ENCODE measurements at places on chromosomes 6 and 20.

- no peak for DNase-seq
Measured at GRCh38 chr6:44202332-44202971, 14.3 kb upstream of the MYMX start.

- peak; percentile 51 for DNase-seq
Measured at GRCh38 chr6:33297406-33297955, 1.3 kb downstream of the RGL2 start.

DNA sequence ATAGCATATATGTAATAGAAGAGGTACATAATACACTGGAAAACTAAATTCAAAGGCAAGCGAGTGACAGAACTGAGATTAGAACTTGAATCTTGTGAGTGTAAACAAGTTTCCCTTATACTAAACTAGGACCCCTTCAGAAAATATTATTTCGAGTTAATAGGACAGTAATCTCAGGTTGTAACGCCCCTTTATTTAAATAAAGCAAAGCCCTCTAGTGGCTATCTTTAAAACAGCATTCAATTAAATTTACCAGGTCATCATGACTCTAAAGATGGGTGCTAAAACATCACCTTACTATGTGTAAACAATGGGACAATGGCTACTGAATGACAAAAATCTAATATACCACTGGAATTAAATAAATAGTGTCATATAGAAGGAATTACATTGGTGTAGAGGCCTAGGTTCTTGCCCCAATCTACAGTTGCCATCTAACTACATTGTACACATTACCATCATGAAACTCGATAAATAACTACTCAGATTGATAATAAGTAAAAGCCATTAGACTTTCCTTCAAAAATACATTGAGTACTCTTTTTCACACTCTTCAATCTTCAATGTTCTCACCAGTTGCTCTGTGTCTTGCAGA, 255.4 kb upstream of the IRAK1BP1 start:
- DNase-seq, result peak; percentile 43

- DNase-seq, result peak; percentile 18
Measured at GRCh38 chr20:3430376-3431069, 23.1 kb upstream of the DNAAF9 start.

DNA sequence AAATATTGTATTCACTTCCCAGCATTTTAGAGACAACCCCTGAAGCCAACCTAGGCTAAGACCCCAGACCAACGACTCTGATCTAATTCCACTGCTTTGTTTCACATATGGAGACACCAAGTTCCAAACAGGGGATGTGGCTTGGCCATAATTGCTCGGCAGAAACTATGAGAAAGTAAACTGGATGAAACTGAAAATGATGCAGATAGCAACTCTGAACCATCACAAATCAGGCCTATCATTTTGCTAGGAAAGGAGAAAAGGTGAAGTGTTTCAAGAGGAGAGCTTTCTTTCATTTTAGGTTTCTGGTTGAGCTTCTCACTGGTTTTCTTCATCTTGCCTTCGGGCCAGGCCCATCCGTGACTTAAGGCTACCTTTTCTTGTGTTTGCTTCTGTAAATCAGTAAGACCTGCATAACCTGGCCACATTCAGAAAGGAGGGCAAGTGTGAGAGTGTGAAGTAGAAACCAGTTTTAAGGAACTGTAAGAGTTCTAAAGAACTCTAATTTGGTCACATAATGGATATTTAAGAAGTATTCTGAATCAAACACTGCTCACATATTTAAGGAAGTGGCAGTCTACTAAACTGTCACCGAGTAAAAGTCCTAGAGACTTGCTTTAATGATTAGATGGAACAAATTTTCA, 105.8 kb downstream of the BACH2 start:
- no peak for DNase-seq

- DNase-seq, result no peak
Measured at GRCh38 chr6:18147160-18147559, 7.7 kb downstream of the TPMT start.

All from NCI-H82 (cell line).